Prostate gland (tissue), 2 donors: ENCODE measurements at places on chromosomes 16 and 17. TPM values are rescaled to one million over a fixed set of nuclear protein-coding genes. Genes with fewer than 3 reads are reported as not detected.

Gene KRT36
- total RNA-seq = not detected

Gene CACNG5
- total RNA-seq = not detected

Gene SRCIN1
- 2.4 TPM for total RNA-seq

Gene PLD6
- 9.5 TPM for total RNA-seq

Gene AMFR
- 261 TPM for total RNA-seq

Gene NPIPA2
- total RNA-seq = 1.4 TPM

Gene NLRC3
- total RNA-seq = 0.87 TPM

Gene NPIPA5
- total RNA-seq = 31.3 TPM

Gene TTLL6
- 4.0 TPM for total RNA-seq

Gene SPAG7
- total RNA-seq = 54.2 TPM

Gene WWOX
- 99.4 TPM for total RNA-seq

Gene ZNF469
- 4.4 TPM for total RNA-seq

Gene TMEM235
- not detected for total RNA-seq

Gene NOS2
- total RNA-seq = 0.55 TPM

Gene SRR
- 27.5 TPM for total RNA-seq

Gene RHBDF2
- 31.1 TPM for total RNA-seq

Gene CLEC19A
- 0.23 TPM for total RNA-seq

Gene DVL2
- 116 TPM for total RNA-seq

Gene GDPD1
- 5.6 TPM for total RNA-seq

Gene PPP1R1B
- total RNA-seq = 69.0 TPM

Gene HSD17B1
- total RNA-seq = 16.2 TPM

Gene ASIC2
- 3.2 TPM for total RNA-seq

Gene CLEC10A
- total RNA-seq = 0.55 TPM

Gene TNP2
- not detected for total RNA-seq

Gene MNT
- 14.8 TPM for total RNA-seq

Gene MT1F
- 37.3 TPM for total RNA-seq

Gene DERL2
- total RNA-seq = 47.3 TPM

Gene ATP1B2
- total RNA-seq = 0.82 TPM

Gene SEC14L5
- total RNA-seq = 0.77 TPM

Gene SLC7A6
- 12.8 TPM for total RNA-seq

Gene CTRB2
- not detected for total RNA-seq

Gene MT1A
- 6.9 TPM for total RNA-seq
